ENCODE measurements at places on chromosomes 11 and 22.
A peak's percentile ranks its signal among the peaks of the same experiment; 100 is the strongest.

DNA sequence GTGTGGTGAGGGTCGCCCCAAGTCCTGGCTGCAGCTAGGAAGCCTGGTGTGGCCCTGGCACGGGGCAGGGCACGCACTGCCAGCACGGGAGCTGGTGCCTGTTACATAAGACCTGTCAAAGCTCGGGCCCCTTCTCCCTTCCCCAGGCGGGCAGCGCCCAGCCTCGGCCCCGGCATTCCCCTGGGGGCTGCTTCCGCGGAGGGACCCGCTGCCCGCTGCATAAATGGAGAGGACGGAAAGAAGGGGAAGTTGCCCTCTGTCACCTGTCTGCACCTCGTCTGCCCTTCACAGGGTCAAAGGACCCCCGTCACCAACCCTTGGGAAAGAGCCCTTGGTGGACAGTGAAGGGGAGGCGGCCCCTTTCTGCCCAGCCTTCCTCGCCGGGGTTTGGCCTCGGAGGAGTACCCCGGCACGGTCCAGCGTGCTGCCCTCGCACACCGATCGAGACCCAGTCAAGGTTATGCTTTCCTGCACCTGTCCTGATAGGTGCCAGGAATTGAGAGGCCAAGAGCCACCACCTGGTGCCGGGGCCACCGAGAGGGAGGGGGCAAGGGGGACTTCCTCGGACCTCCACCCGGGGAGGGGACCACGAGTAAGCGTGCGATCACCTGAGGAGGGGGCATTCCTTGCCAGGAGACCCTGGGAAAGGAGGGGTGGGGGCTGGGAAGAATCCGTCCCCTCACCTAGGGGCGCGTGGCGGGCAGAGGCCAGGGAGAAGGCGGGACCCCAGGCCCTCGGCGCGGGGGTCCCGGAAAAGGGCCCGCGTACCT is 16.8 kb upstream of the MFRP start:
- DNase-seq = no peak

DNA sequence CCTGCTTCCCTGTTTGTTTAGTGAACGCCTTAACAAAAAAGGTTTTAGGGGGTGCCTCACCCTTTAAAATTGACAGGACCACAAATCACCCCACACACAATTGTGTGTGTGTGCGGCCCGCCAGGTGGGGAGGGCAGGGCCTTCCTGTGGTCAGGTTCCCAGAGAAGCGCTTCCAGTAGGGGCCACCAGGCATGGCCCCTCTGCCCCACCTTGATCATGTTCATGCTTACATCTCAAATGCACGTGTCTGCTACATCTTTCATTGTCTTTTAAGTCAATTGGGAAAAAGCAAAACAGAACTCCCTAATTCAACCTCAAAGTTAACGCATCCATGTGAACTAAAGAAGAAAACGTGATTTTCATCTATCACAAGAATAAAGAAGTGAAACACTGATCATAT is 1335.3 kb downstream of the TBC1D22A start:
- DNase-seq = no peak

DNA sequence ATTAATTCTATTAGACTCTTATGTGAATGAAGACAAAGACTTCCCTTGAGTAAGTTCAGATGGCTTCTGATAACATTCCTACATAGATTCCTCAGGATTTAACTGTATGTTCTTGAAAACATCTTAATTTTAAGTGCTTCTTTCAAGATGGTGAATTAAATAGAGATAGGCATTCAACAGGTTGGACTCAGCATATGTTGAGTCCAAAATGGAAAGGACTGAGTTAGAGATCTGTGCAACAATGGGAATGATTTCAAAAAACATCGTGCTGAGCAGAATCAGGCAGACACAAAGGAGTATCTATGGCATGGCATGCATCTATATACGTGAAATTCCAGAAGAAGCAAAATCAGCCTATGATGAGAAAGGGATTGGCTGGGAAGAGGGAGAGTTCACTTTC is 36.2 kb downstream of the ZNF195 start:
- DNase-seq = no peak

DNA sequence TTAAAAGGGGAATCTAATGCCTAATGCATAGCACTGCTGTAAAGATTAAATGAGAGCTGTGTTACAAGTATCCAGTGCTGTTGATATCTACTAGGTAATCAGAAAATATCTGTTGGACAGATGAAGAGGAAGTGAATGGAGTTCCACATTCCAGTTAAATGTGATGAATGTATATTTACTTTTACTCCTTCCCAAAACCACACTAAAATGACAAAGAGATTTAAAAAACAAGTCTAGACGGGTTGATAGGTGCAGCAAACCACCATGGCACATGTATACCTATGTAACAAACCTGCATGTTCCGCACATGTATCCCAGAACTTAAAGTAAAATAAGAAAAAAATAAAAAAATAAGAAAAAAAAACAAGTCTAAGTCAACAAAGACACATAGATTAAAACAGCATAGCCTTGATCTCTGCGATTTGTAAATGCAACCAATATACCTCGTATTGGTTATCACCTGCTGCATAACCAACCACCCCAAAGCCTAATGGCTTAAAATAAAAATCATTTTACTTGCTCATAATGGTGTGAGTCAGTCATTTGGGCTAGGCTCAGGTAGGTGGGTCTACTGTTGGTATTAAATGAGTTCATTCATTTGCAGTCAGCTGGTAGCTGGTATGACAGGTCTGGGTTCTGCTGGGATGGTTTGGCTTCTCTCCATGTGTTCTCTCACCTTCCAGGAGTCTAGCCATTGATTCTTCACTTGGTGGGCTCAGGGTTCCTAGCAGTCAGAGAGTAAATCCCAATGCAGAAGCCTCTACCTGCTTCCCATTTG is 39.7 kb upstream of the SLC6A5 start:
- DNase-seq = no peak

DNA sequence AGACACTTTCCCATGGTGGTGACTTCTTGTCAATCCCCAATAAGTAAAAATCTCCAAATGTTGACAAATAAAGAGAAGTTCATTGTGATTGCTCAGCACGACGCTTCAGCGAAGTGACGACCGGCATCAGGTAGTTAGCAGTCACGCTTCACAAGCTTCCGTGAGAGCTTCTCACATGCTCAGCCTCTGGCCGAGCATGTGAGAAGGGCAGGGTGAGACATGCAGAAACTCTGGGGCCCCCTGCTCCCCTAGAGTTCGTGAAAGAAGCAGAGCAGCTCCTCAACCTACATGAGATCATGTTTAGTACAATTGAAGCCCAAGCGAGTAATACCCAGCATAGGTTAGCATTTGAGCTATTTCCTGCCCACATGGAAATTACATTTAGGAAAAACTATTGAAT is 4.4 kb upstream of the C11orf16 start:
- no peak for DNase-seq

DNA sequence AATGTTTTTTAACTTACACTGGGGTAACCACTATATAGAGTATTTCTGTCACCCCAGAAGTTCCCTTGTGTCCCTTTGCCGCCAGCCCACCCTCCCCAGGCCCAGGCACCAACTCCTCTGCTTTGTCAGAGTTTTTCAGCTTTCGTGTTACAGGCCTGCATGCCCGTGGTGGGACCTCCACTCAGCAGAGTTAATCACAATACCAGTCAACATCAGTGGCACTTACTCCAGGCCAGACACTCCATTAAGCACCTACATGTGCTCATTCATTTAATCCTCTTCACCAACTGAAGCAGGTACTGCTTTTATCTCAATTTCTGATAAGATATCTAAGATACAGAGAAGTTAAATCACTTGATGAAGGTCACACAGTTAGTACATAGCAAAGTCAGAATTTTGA is 63.3 kb downstream of the LIF start:
- no peak for DNase-seq

DNA sequence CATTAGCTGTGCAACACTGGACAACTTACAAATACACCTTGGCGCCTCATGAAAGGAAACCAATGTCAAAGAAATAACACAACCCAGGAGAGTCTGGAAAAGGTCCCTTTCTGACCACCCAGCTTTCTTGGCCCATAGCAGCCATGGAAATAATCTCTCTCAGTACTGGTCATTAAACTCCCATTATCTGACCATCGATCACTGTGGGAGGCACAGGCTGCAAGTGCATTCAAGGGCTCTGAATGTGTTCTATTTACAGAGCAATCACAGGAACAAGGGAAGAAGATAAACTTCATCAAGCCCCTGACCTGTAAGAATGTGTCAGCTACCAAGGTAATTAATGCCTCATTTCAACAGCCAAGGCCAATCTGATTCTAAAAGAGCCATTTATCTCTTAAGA is 40.1 kb downstream of the CTSC start:
- no peak for DNase-seq

GRCh38 chr11:37078521-37078920 is 480.5 kb upstream of the RAG2 start:
- DNase-seq = no peak

DNA sequence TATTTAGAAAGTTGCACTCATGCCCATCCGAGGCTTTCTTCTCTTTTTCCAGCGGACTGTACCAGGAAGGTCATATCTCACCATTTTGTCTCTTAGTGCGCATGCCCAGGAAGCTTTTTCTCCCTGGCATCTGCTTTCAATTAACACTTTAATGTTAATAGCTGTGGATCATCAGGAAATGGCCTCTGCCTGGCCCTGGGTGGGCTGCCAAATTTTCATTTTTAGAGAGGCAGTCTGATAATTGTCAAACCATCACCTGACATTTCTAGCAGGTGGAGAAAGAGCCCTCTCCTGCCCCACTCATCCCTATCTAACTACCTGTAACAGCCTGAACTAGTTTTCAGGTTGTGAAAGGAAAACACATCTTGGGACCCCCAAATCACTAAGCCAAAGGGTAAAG is 257.4 kb upstream of the LRRC4C start:
- DNase-seq = no peak

- DNase-seq = no peak
Measured at GRCh38 chr11:45143494-45143893, 2.9 kb upstream of the PRDM11 start.

DNA sequence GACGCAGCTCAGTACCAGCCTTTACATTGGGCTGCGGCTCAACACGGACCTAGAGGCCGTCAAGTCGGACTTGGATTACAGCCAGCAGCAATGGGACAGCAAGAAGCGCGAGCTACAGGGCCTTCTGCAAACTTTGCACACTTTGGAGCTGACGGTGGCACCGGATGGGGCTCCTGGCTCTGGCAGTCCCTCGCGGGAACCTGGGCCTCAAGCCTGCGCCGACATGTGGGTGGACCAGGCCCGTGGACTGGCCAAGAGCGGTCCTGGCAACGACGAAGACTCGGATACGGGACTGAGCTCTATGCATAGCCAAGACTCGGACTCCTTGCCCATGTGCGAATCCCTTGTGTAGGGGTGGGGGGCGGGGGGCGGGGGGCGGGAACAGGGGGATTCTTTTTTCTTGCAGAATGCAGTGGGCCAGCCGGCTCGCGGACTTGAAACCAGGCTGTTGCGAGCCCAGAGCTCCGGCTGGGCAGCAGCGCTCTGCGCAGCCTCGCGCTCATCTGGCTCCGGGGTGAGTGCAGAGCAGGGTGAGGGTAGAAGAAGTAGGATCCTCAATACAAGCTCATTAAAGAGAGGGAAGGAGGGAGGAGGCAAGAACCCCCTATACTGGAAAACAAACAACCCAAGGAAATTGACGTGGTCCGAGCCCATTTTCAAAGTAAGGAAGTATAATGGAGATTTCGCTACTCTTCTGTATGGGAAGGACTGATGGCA is 1.8 kb downstream of the RASSF10 start:
- no peak for DNase-seq

- no peak for DNase-seq
Measured at GRCh38 chr11:7417328-7417727, 68.0 kb upstream of the OLFML1 start.

DNA sequence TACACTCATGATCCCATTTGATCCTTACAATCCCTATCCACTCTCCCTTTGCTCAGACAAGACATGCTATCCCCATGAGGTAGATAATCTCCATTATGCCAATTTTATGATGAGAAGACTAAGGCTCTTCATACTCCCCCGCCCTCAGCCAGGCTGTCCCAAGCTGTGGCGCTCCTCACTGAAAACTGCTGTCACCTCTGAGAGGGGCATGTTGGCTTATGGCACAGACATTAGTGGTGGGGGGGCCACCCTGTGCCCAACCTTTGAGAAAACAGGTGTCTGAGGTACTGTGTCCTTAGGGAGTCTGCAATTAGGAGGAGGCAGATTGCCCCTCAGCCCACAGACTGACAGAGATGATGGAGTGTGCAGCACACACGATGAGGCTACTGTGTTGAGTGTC is 2.4 kb downstream of the DDTL start:
- no peak for DNase-seq

GRCh38 chr11:48034926-48035871 is 54.8 kb downstream of the PTPRJ start:
- peak; percentile 40 for DNase-seq

- no peak for DNase-seq
Measured at GRCh38 chr11:100367892-100368291, 319.2 kb upstream of the ARHGAP42 start.

- no peak for DNase-seq
Measured at GRCh38 chr11:123778511-123778910, 24.2 kb upstream of the OR6X1 start.

DNA sequence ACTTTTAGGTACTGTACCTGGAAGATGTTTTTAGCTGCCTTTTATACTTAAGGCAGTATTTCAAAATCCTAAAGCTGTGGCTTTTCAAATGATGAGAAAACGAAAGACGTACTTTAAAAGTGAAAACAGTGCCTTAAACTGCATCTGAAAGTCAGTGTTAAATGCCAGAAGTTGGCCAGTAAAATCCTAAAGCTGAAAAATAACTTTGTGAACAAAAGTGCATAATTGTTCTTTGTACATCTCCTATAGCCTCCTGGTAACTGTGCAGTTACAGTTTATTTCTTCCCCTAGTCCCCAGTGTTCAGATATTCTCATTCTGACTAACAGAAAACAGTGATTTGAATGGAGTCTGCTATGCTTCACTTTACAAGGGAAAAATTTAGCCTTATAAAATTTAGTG is 6.8 kb downstream of the EED start:
- DNase-seq = no peak

DNA sequence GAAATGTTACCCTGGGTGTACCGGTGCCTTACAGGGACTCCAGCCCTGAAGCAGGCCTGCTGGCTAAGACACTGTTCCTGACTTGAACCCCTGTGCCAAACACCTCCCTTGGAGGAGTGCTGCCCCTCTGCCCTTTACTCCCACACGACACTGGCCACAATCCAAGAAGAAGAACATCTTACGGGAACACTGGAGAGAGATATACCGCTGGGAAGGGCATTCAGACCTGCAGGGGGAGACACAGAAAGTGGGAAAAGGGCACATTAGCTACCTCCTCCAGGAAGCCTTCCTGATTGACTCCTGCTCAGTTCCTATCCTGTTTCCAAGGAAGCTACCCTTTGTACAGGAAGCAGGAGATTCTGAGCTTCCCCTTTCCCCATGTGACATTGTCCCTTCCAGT is 18.7 kb downstream of the TMPRSS13 start:
- DNase-seq = no peak

DNA sequence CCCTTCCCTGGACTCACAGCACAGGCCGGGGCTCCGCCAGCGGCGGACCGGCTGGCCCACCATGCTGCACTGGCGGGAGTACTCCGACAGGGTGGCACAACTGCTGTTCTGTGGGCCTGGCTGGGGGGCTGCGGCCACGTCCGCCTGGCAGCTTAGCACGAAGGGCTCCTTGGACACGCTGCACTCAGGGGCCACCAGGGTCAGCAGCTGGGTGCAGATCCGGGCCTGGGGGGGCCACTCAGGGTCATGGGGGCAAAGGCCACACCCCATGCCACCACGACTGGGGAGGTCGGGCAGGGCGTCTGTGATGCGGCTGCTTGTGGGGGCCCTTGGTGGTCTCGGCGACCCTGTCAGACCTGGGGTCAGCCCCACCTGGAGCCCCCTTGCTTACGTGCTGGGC is 6.0 kb downstream of the MUC6 start:
- no peak for DNase-seq

GRCh38 chr22:36104988-36105387 is 55.6 kb downstream of the APOL3 start:
- DNase-seq = no peak

- DNase-seq = no peak
Measured at GRCh38 chr11:129320494-129320893, 55.2 kb upstream of the BARX2 start.
